Fibroblast of skin of left biceps (primary cell): ENCODE measurements at places on chromosomes 2 and 18.

- peak; percentile 65 for DNase-seq
These were observed 497.6 kb upstream of the TCF4 start for GRCh38 chr18:56085551-56085950.

- no peak for DNase-seq
These were observed 45.3 kb downstream of the DGKD start for GRCh38 chr2:233399306-233400225.

DNA sequence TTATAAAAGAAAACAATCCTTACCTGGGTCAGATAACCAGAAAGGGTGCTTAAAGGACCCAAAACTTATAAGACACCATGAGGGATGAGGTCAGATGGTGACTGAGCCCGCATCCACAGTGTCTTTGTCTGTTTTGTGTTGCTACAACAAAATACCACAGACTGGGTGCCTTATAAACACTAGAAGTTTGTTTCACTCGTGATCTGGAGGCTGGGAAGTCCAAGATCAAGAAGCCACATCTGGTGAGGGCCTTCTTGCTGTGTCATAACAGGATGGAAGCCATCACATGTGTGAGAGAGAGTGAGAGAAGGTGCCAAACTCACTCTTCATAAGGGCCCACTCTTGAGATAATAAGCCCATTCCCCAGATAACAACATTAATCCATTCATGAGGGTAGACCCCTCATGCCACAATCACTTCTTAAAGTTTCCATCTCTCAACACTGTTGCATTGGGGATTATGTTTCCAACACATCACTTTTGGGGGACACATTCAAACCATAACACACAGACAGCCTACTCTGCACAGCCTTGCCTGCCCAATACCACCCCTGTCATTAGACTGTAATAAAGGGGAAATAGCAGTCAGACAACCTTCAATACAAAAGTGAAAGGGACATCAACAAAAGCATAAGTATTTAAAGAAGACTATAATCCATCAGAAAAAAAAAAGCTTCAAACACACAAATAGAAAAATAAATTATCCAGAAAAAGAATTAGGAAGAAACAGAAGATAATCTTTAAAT is 249.8 kb downstream of the ANAPC1 start:
- no peak for DNase-seq

GRCh38 chr2:207975921-207976320 is 49.4 kb downstream of the PLEKHM3 start:
- DNase-seq, result no peak

GRCh38 chr2:141493936-141494335 is 636.9 kb downstream of the LRP1B start:
- no peak for DNase-seq

- no peak for DNase-seq
These were observed 26.2 kb downstream of the PCBP1 start for GRCh38 chr2:70113359-70114070.

DNA sequence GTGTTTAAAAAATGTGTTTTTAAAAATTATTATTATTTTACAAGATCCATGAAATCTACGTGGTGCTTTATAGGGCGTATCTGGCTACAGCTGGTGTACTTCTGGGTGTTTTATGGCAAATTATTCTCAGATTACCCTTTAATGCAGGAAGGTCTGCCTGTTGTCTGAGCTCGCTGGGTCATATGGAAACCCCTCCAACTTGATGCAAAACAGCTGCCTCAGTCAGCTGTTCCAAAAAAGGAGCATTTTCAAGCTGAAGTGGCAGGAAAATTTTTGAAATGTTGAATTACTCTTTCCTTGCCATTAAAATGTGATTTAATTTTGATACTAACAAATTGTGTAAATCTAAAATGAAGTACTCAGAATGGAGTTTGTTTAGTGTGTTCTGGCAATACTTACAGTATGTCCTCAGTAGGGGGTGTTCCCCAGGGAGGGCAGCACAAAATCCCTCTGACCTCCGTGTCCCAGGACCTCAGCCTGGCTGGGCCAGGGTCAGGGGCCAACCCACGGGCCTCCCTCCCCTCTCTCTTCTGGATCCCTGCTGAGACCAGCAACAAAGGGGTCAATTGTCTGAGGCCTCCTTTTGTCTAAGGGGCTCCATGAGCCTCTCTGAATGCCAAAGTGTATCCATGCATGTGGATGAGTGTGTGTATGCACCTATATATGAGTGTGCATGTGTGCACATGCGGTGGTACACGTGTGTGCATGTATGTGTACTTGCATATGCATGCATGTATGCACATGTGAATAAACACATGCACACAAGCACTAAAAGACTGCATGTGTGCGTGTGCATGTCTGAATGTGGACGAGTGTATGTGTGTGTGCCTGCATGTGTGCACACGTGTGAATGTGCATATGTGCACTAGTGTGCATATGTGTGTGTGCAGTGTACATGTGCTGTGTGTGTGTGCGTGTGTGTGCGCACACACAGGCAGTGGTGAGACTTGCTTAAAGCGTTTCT is 105.4 kb downstream of the ACOXL start:
- no peak for DNase-seq

- no peak for DNase-seq
These were observed 55.0 kb downstream of the PKDCC start for GRCh38 chr2:42102591-42103450.

DNA sequence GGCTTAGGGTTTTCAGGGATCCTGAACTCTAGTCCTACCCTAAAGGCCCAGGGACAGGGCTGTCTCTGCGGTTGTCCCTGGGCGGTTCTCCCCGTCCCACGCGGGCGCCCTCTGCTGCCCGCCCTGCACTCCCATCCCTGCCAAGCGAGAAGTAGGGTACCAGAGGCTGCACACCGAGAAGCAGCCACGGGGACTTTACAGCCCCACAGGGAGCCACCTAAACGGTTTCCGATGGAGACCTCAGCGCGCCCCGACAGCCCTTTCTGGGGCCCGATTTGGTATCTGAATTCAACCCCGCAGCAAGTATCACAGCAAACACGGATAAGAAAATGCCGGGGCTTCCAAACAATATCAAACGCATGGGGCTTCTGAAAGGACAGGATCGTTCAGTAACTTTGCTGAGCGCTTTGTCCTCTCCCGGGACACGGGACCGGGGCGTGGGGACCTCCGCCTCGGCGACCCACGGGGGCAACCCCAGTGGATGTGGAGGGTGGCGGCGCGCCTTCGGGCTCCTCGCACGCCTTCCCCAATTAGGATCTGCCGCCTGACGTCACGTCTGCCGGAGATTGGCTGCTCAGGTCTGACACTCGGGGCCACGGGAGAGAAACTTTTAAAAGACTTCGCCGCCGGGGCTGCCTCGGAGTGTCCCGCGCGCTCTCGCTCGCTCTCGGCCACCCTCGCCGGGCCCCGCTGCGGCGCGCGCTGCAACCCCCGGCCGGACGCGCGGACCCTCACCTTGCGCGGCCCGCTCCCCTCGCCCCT is at the start of gene LTBP1:
Gene LTBP1, plus strand, starts transcription at position 640 of the 762 bp plus-strand sequence. CDS start 372 bp downstream, outside the sequence.
- no peak for DNase-seq

- no peak for DNase-seq
These were observed 796.6 kb downstream of the DSC3 start for GRCh38 chr18:30245766-30246455.

DNA sequence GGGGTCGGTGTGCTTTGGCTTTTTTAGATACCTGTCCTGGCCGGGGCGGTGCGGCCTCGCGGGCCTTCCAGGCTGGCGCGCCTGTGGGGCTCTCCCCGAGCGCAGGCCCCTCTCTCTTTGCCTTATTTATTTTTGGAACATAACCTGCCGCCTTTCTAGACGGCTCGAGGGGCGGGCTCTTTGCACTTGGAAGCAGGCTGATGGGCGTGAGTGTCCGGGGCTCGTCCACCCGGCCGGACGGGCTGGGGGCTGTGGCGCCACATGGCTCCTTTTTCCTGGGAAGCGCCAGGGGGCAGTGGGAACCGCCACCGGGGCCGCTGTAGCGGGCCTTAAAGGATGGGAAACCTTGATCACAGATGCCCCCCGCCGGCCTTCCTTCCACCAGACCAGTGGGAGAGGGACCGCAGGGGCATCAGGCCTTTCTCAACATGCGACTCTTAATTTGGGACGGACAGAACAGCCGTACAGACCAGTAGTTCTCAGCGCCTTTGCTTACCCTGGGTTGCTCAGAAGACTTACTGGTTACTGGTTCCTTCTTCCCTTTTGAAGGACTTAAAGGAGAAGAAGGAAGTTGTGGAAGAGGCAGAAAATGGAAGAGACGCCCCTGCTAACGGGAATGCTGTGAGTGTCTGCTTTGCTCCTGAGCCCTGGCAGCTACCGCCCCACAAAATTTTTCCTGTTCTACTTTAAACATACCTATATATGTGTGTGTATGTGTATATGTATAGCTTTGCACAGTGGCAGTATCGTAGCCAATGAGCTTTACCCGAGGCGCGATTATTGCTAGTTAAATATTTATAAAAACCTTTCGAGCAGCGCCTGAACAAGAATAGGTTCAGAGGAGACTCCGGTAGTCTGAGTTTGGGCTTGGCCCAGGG is 2.7 kb downstream of the PTMA start:
- no peak for DNase-seq

DNA sequence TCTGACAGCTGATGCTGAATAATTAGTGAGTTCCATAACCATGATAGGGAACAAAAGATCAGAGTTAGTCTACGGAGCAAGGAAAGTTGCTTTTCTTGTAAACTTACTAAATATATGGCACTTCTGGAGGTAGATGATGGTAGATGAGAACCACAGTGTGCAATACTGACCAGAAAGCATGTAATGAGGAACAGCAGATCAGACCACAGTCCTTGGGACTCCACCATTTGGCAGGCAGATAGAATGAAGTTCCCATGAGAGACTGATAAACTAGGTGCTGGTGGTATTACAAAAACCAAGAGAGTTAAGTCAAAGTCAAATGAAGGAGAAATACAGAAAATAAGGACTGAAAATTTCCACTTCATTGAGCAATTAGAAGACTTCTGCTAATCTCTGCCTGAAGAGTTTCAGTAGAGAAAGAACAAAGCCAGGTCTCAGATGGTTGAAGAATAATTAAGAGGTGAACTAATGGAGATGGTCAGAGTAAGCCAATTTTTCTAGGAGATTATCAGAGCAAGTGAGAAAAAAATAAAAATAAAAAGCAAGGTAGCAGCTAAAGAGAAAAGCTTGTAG is 10.4 kb downstream of the CERKL start:
- DNase-seq, result no peak

- DNase-seq, result no peak
These were observed 498 bp downstream of the TGOLN2 start for GRCh38 chr2:85327160-85327821.

- DNase-seq, result no peak
These were observed 840.6 kb upstream of the SALL3 start for GRCh38 chr18:78138983-78139496.

GRCh38 chr2:55782528-55783173 is 89.0 kb upstream of the PNPT1 start:
- DNase-seq, result no peak

- DNase-seq, result no peak
These were observed 52.7 kb upstream of the SCYGR2 start for GRCh38 chr2:227545990-227546389.

GRCh38 chr2:96542357-96542977 is 5.9 kb downstream of the ARID5A start:
- DNase-seq, result no peak

- DNase-seq, result no peak
These were observed 32.3 kb downstream of the DNMT3A start for GRCh38 chr2:25309402-25309801.

GRCh38 chr2:153487448-153487847 is 8.9 kb upstream of the RPRM start:
- no peak for DNase-seq

DNA sequence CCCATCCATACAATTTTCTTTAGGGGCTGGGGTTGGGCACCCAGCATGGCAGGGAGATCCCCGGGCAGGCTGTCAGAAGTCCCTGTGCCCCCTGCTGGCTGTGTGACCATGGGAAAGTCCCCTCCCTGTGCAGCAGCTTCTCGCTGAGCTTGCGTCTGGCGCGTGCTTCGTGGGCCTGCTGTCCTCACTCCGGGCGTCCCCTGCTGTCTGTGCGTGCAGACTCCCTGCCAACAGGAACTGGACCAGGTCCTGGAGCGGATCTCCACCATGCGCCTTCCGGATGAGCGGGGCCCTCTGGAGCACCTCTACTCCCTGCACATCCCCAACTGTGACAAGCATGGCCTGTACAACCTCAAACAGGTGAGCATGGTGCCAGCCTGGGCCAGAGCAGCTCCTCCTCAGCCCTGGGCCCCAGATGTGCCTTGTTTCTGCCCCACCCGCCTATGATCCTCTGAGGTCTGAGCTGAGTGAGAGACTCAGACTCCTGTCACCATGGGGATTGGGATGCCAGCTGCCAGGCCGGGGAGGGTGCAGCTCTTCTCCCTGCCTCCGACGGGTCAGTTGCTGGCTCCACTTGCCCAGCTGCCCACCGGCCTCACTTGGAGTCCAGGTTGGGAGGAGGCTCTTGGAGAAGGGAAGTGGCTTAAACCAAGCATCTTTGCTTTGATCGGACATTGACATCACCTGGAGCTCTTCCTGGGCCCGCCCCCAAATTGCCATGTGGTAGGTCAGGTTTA is 28.6 kb downstream of the IGFBP2 start:
- DNase-seq, result no peak

DNA sequence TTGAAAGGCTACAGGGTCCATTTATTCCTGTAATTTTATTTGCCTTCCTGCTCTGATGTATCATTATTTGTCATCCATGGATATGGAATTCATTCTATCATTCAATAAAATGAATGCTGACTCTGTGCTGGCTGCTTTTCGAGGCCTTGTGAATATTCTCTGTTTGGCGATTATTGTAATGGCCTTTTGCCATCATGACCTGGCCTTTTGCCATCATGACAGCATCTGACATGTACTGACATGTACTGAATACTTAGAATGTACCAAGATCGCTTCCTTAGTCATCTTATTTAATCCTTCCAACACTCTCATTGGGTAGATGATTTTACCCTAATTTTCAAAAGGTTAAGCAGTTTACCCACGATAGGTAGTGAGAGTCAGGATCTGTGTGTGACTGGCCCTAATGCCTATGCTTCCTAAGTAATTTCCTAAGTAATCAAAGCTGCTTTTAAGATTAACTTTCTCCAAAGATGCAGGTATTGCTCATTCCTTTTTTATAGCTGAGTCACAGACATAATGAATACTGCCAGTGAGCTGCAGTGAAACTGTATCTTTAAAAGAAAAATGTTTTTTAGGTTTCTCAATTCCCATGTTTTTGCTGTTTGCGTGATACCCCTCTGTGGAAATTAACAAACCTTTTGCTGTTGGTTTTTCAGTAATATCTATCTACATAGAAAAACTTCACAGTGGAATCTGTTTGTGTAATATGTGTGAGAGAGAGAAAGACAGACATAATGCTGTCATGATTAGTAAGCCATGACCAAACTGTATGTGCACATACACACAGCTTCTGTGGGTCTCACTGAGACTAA is 127.8 kb downstream of the CERS6 start:
- DNase-seq, result peak; percentile 40

- no peak for DNase-seq
These were observed 921.1 kb downstream of the SOCS6 start for GRCh38 chr18:71209944-71210343.
